ENCODE measurements at places on chromosomes 7 and 10.

DNA sequence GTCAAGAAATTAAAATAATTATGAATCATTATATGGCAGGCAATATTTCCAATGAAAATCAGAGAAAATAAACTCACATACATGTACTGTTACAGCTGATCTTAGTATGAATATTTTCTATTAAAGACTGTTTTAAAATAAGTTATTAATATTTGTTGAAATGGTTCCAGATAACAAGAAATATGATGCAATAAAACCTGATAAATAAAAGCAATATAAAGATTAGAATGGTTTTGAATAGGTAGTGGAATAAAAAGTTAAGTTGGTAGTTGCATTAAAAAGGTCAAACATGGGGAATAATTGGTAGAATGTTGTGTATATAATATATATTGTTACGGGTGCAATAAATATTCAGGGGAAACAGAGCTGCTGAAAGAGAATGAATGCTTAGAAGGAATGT, 52.5 kb downstream of the MEST start:
- DNase-seq = no peak

DNA sequence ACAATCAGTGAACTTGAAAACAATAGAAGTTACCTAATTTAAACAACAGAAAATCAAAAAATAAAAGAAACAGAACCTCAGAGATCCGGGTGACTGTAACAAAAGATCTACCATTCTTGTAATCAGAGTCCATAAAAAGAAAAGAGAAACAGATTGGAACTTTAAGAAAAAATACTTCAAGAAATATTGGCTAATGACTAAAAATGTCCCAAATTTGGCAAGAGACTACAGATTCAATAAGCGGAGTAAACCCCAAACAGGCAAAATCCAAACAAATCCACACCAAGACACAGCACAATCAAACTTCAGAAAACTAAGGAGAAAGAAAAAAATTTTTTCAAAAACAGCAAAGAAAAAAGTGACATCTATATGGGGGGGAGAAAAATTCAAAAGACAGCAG, 15.1 kb downstream of the GSAP start:
- DNase-seq = no peak

DNA sequence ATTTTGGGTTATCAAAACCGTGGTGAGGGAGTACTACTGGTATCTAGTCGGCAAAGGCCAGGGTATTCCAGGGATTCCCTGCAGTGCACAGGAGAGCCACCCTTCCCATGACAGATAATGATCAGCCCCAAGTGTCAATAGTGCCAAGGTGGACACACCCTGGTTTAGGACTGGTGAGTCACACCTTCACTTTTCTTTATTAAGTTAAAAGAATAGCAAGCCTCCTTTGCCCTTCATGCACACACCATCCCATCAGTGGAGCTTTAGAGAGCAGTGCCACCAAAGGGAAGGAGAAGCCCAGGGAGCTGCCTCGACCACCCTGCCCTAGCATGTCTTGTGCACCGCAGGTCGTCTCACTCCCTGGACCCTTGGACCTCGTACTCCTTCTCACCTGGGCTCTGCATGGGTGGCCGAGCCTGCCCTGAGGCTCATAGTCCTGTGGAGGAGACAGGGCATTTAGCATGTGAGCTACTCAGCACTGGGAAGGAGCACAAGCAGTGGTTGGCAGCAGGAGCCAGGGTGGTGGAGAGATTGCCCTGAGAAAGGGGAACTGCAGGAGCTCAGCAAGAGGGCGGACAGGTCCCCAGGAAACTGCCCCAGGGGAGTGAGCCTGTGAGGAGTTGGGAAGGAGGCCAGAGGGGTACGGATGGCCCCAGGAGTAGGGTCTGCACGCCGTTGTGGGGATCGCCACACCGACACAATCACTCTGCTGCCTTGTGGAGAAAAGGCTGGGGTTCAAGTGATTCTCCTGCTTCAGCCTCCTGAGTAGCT, 17.4 kb downstream of the UBE2D4 start:
- no peak for DNase-seq

- no peak for DNase-seq
Observed at GRCh38 chr7:149463500-149464161, 2.8 kb upstream of the ZNF777 start.

- DNase-seq = no peak
Observed at GRCh38 chr7:24653316-24654085, 80.2 kb downstream of the PALS2 start.

- DNase-seq = no peak
Observed at GRCh38 chr10:46534828-46535524, 21.5 kb downstream of the GPRIN2 start.

DNA sequence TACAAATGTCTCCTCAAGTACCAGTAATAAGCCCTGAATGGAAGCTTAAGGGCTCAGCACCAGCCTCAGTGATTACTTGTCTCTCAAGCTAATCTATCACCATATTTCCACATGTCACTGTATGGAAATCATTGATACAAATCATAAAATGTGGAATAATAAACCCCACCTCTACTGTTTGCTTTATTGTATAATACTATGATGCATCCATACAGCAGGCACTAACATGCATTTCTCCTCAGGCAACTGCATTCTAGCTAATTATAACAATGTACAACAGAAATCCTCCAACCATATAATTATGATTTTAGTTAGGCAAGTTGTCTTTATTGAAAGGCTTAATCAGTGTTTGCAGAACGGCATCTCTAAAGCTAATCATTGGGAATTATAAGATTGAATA, 26.2 kb downstream of the CRPPA start:
- DNase-seq = no peak

- DNase-seq = no peak
Observed at GRCh38 chr7:4951903-4952636, 6.9 kb downstream of the MMD2 start.

GRCh38 chr7:157738066-157738460, 401.3 kb downstream of the DNAJB6 start:
- DNase-seq = no peak

DNA sequence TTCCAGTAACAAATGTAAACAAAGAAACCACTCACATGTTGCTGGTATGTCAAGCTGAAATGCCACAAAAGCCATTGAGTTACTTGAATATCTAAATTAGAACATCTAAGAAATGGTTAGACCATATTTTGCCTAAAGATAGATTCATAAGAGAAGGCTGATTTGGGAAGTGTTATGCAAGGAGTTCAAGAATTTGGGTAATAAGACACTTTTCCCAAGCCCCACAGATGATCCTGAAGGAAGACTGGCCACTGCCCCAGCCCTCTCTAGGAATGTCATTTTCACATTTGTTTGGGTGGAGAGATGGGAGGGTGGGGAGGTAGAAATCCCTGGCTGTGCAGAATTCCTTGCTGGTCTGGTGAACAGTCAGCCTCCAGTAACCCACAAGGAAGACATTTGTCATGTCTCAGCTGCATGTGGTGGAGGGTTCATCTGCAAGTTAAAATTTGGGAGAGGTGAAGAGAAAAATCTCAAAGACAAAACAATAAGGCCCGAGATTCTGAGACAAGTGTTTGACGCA, 427.2 kb upstream of the KLF6 start:
- no peak for DNase-seq

DNA sequence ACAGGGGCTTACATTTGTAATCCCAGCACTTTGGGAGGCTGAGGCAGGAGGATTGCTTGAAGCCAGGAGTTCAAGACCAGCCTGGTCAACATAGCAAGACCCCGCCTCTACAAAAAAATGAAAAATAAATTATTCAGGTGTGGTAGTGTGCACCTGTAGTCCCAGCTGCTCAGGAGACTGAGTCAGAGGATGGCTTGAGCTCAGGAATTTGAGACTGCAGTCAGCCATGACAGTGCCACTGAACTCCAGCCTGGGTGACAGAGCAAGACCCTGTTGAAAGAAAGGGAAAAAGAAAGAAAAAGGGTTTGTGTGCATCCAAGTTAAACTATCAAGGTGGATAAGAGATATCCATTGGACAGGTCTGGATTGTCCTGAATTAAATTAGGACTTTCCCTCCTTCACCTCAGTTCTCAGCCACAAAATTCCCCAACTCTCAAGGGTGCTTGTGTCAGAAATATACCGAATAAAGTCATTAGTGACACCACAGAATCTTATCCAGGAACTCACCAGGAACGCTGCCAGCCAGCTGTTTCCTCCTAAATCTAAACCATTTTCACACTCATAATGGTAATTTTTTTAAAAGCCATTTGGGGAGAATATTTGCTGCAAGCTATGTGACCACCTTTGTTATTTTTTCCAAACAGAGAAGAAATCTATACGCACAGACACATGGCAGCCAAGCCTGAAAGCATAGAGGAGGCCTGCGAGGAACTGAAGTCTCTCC, 12.0 kb downstream of the AFAP1L2 start:
- no peak for DNase-seq

- no peak for DNase-seq
Observed at GRCh38 chr10:9951481-9952257, 1066.0 kb upstream of the CELF2 start.

- DNase-seq = no peak
Observed at GRCh38 chr7:147321504-147321903, 1204.9 kb downstream of the CNTNAP2 start.

- DNase-seq = no peak
Observed at GRCh38 chr10:97919012-97919411, 69.4 kb downstream of the GOLGA7B start.

DNA sequence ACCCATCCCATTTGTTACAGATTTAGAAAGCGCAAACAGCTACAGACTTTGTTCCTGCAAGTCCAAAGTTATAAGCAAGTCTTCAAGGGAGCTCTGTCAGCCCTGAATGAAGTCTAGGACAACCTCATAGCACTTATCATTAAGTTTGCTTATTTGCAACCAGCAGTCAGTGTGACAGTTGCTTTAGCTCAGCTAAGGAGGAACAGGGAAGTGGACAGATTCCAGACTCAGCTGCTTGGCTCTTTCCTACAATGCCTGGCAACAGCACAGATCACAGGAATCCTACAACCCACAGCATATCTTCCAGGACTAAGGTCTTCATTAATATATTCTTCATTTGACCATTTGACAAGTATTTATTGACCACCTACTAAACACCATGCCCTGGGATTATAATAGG, 17.4 kb upstream of the KIF5B start:
- DNase-seq = no peak

GRCh38 chr7:37198041-37198905, 250.4 kb downstream of the ELMO1 start:
- no peak for DNase-seq

DNA sequence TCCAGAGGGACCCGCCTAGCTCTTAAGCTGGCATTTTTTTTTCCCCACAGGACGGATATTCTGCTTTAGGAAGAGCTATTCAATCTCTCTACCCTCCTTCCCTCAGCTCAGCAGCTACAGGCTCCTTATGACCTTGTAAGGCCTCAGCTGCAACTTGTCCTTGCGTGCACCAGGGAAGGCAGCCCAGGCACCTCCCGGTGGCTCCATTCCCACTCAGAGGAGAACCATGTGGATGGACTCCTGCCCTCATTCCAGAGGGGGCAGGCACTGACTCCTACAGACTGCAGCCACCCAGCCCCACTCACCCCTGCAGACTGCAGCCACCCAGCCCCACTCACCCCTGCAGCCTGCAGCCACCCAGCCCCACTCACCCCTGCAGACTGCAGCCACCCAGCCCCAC, 73.7 kb downstream of the ITIH5 start:
- DNase-seq = no peak

- DNase-seq = no peak
Observed at GRCh38 chr10:131068311-131068710, 243.2 kb downstream of the TCERG1L start.

GRCh38 chr10:129934196-129934925, 29.7 kb downstream of the EBF3 start:
- DNase-seq = no peak

DNA sequence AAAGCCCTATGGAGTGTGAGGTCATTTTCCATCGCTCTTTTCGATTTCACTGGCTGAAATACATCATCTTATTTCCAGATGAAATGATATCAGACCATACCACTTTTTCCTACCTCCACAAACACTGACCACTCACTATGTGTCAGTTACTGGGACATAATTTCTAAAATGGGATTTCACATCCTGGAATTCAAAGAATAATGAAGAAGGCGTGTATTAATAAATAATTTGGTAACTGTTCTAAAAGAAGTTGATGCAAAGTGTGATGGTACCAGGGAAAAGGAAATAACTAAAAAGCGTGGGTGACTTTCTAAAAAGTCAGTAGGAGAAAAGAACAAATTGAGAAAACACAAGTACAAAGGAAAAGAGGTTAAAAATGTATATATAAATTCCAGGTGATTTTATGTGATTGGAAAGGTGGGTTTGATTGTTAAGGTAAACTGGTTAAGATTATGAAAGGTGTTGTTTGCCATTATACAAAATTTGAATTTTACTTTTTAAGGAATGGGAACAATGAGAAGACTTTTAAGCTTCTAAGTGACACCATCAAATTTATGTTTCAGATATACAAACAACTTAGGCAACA, 764 bp upstream of the NDUFA5 start:
- no peak for DNase-seq

DNA sequence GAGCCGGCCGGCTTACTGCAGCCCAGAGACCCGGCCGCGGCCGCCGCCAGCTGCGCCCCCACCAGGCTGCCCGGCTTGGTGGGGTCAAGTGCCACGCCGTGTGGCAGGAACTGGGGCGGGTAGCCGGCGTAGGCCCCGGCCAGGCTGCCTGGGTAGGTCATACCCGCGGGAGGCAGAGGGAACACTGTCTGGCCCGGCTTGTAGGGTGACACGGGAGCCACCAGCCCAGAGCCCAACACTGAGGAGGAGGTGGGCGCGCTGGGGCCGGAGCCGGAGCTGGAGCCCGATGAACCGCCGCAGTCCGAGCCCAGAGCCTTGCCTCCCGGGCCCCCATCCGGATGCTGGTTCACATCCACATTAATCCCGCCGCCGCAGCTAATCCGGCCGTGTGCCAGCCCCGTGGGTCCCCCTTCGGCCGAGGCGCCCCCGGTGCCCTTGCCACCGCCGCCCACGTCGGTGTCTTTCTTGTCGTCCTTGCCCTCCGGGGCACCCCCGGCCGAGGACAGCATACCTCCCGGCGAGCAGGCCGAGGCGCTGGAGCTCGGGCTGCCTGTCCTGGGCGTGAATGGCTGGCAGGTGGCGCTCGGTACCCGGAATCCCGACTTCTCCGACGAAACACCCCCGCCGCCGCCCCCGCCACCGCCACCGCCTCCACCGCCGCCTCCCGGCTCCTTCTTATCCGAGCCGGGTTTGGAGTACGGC, 2.0 kb downstream of the ZNF503 start:
- no peak for DNase-seq

DNA sequence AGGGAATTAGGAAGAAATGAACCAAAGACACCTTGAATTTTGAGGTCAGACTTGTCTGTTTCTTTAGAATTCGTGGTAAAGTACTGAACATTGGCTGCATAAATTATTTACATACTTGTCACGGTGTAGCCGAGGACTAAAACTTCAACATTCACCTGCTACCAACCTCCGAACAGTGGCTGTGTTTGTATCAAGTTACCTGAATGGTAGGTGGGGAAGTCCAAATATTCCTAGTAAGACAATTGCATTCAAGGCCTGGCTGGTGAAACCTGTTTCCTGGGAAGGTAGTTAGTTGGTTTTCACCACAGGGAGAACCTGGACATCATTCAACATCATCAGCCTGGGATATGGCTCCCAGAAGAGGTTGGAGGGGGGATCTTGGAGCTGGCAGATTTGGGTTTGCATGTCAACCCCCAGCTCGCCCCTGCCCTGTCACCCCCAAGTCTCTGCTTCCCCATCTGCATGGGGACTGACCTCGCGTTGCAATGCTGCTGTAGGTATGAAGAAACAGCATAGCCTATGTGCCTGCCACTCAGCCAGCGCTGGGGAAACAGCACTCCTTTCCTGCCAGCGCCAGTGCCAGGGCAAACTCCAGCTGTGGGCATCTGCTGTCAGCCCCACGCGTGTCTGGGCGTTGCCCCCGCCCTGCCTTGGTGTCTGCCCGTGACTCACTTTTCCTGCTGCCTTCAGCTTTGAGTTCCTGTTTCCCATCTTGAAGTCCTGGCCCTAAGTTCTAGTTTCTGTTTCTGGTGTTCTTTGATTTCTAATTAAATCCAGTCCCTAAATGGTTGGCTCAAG, 12.7 kb upstream of the LARP4B start:
- no peak for DNase-seq

Measured in NCI-H2029 (cell line).